ENCODE measurements at places on chromosomes 5 and 9.

DNA sequence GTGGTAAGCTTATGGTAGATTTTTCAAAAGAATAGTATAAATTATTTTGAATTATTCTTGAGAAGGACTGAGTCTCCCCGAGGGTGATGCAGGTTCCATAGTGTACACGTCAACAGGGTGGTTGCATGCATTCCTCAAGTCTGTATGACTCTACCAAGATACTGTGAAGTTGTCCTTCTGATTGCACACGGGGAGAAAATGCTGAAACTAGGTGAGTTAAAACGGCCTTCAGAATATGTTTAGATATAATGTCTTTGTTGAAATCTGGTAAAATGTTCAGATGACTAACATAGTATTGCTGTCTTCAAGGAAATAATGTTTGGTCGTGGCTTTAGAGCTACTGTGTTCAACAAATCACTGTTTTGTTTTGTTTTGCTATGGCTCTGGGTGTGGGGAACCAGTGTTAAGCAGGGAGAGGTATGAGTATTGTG lies 22.4 kb upstream of the TNFAIP8 start:
- DNase-seq = no peak

DNA sequence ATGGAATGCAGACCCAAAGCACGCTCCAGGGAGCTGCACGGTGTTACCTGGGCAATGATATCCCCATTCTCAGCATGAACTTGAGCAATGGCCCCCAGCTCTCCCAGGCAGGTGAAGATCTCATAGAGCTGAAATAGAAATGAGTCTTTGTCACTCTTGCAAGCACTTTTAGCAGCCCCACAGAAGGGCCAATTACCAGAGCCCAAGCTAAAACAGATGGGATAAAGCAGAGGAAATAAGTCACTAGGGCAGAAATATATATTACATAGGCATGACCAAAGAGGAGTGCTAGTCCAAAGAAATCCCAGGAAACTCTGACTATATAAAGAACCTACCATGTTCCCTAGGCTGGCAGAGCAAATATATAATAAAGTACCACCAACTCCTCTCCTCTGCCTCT lies 97.3 kb downstream of the DPYSL3 start:
- no peak for DNase-seq

GRCh38 chr9:92517046-92517445 lies 18.7 kb downstream of the ECM2 start:
- no peak for DNase-seq

- DNase-seq = no peak
Measured at GRCh38 chr9:26142631-26143030, 464.4 kb upstream of the TUSC1 start.

DNA sequence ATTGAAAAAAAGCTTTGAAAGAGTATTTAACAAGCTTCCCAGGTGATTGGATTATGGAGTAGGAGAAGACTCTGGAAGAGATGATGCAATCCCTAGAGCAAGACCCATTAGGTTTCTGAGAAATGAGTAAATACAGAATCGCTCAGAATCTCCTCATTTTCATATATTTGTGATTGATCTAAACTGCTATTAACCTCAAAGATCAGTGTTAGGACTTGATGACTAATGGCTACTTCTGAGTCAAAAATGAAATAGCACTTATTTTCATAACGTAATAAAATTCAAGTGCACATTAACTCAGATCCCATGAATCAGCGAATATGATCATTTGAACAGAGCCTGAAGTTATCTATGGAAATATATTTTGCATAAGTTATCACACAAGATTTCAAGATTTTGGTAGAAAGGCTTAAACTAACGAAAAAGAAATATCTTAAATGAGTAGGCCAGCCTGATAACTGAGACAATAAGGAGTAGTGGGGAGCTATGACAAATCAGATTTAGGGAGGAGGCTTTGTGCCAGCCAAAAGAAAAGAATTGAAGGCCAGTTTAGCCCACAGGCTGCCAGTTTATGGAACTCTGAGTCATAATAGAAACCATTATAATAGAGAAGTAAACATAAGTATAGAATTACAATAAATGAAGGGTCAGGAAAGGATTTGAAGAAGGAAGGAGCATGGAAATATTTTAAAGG lies 106.7 kb upstream of the OSMR start:
- peak; percentile 61 for DNase-seq

- peak; percentile 44 for DNase-seq
Measured at GRCh38 chr5:115246361-115246991, 16.2 kb downstream of the PGGT1B start.

- DNase-seq = no peak
Measured at GRCh38 chr9:87836951-87837705, 45.5 kb upstream of the SPATA31E1 start.

- no peak for DNase-seq
Measured at GRCh38 chr9:118990949-118991348, 378.3 kb downstream of the BRINP1 start.

DNA sequence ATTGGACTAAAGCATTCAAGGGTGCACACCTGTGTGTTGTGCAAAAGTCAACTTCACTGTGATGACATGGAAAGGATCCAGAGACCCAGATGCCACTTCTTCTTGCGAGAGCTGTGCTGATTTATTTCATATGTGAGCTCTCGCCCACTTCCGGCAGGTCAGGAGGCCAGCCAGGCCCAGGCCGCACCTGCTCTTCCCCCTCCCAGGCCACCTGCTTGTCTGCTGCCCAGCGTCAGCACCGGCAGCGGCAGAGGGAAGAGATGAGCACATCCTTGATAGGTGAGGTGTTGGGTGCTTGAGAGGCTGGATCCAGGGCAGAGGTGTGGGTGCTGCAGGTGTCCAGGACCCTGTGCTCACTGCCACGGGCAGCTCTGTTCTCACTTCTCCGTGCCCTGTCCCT lies 242.9 kb downstream of the FANCC start:
- DNase-seq = no peak

DNA sequence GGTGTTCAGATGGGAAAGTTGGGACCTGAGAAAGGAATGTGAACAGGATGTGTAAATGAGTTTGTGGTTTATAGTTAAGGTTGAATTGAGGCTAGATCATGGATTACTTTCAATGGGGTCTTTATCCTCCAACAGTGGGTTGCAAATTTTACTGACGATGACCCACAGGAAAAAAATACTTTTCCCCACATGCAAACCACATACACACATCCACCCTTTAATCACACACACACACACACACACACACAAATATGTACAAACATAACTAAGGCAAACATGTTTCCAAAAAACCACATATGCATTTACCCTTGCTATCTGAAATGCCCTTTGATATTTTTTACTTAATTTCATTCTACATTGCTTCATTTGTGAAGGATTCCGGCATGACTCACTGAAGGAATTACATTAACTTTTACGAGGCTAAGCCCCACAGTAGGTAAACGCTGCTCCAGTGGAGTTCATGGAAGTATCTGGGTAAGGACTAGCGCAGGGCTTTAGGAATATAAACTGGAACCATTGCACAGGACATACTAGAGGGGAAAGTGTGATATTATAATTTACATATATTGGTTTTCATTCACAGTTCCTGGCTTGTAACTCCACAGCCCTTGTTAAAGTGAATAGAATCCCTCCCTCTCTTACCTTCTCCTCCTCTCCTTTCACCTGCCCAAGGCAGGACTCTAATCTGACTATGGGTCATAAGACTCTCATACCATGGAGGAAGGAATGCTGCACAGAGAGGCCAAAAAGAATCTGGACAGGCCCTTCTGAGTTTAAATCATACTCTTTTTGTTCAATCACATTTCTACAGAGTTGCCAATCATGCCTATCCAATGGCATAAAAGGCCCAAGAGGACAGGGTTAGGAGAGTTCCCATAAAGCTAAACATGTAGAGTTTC lies 8.5 kb upstream of the SPEF2 start:
- DNase-seq = peak; percentile 57

DNA sequence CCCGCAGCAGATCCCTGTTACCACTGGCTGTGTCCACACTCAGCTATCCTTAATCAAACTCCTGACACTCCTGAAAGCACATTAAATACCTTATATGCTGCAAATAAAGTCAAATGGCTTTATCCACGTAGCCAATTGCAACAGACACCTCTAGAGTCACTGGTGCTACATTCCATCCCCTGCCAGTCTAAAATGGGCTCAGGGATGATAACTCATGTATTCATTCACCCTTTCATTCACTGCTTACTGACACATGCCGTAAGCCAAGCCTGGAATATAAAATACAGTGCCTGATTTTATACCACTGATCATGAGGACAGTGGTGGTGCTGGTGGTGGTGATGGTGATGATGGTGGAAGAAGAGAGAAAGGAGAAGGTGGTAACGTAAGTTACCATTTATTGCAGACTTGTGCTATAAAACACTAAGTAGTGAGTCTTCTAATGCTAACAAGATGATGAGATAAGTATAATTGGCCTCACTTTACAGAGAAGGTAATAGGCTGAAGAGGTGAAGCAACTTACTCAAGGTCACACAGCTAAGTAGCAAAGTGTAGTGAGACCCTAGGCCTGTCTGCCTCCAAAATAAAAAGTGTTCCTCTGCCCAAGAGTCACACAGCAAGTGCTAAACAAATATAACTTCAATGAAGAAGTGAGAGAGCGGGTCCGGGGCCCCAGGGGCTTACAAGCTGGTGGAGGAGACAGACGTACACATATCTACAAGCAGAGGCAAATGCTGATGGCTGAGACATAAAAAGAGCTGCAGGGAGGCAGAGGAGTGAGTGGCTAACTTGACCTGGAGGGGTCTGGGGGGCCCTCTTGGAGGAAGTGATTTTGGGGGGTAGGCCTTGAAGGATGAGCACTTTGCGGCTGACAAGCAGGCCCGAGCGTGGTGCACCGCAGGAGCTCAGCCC lies 1.2 kb downstream of the TTLL11 start:
- DNase-seq = no peak

DNA sequence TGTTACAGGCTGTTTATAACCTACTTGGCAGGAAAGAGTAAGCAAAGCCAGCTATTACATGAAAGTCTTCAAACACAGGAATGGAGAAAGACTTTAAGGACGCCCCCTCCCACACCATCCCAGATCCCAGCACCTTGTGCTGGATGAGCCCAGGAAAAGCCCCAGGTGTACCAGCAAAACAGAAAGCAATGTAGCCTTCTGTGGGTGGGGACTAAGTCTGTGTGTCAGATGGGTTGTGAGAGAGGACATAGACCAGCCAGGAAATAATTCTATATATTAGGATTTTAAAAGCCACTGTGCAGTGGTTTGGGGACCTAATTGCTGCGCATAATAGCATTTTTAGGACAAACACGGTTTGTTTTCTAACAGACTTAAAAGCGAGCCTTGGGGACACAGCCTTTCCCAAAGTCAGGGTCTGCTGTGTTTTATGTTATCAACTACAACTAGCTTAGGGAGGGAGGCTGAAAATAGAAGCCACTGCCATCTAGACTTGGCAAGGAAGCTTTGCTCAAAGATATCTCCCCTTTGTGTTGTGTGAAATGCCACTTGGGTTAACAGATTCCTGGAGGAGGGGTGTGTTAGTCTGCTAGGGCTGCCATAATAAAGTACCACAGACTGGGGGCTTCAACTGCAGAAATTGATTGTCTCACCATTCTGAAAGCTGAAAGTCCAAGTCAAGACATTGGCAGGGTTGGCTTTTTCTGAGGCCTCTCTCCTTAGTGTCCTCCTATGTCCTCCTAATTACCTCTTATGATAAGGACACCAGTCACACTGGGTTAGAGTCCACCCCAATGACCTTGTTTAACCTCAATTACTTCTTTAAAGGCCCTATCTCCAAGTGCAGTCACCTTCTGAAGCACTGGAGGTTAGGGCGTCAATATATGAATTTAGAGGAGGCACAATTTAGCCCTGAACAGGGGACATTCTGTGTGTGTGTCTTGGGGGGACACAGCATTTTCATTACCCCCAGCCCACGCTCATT lies 17.2 kb upstream of the UBE2QL1 start:
- DNase-seq = no peak

- DNase-seq = no peak
Measured at GRCh38 chr5:156591631-156592030, 258.5 kb upstream of the PPP1R2B start.

- DNase-seq = no peak
Measured at GRCh38 chr9:122789256-122790046, 718 bp downstream of the OR5C1 start.

- DNase-seq = no peak
Measured at GRCh38 chr5:180516440-180516839, 22.3 kb downstream of the CNOT6 start.

DNA sequence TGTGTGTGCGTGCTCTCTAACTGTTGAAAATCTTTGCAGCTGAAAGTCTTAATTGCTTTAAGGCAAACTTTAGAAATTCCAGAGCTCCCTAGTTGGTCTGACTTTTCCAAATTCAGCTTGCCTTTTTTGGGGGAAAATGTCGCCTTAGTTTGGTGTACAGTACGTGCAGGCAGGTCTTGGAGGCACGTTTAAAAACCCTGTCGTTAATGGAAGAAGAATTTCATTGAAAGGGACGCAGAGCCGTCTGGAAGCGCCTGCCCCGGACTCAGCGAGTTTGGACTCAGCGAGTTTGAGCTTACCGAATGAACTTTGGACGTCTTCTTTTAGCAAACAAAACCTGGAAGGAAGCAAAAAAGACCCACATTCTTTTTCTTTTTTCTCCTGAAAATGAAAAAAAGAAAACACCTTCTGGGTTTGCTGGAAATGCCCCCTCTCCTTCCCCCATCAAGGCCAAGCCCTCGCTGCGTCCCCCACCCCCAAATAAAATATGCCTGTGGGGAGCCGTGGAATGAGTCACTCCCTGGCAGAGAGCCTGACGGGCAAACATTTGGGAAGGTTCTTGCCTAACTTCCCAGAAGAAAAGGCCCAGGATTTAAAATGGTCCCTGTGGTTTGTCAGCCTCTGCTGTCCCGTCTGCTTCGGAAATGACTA lies 1.5 kb downstream of the NEK6 start:
- peak; percentile 73 for DNase-seq

Measured in urothelium cell line (cell line).